ENCODE measurements at places on chromosomes 3 and 15.

GRCh38 chr15:78012643-78013077, 64.9 kb downstream of the TBC1D2B start:
- no peak for DNase-seq

DNA sequence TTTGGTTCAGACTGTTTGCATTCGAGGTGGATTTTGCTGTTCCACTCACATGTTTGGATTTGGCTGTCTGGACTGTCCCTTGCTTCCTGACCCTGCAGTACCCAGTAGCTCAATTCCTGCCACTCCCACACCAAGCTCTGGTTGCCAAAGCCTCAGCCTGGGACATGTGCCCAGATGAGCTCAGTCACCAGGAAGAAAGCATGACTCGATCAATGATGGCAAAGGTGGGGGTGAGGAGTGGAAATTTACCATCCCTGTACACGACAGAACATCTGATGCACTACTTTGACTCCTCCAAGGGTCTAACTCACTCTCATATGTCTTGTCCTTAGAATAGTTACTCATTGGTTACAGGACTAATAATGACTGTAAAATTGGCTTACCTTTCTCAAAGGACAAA, 45.2 kb downstream of the ZNF385D start:
- peak; percentile 47 for DNase-seq

- DNase-seq = no peak
Measured at GRCh38 chr3:186760897-186761447, 22.4 kb upstream of the EIF4A2 start.

DNA sequence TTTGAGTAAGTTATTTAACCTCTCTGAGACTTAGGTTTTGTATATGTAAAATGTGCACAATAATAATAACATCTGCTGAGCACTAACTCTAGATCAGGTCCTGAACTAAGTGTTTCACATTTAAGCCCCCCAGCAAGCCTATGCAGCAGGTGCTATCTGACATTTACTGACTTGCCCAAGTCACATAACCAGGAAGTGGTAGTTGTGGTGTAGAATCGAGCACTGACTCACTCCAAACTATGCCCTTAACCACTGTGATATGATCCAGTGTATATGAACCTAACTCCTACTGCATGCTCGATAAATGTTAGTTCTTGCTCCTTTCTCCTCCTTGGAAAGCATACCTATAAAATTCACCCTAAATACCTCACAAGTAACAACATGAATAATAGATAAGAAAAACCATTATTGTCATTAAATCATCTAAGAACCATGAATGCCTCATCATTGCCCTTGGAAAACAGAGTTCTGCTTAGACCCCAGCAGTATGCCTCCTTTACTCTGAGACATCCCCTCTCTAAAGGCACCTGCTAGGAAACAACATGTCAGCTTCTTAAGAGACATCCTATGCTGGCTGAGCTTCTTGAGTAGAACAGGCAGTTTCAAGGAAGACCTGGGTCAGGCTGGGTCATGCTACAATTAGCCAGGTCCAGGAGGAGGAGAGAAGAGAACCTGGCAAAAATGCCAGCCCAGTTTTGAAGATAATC, 3.0 kb upstream of the SHC4 start:
- no peak for DNase-seq

DNA sequence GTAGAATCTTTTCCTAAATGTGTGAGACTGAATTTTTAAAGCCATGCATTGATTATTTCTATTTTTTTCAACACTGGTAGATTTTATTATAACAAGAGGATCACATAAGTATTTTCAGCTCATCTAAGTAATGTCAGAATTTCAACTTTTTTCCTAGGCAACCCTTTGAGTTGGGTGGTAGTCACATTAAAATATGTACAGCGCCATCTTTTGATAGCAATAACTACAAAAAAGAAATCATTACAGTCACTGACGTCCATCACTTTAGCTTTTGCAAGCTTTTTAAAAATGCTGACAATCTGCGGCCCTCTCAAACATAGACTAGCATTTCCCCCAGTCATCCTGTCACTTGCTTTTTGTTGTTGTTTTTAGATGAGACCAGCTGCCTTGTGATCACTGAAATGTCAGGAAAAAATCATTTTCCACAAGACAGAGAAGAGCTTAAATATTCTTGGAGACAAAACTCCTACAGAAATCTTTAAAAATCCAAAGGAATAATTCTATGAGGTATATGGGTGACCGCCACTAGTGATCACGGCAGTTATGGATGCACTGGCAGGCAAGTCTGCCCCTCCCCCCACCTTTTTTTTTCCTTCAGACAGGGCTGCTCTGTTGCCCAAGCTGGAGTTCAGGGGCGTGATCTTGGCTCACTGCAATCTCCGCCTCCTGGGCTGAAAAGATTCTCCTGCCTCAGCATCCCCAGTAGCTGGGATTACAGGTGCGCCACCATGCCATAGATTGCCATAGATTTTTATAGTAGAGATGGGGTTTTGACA, 384.0 kb upstream of the KCNMB2 start:
- DNase-seq = no peak

- DNase-seq = no peak
Measured at GRCh38 chr3:142251951-142252350, 26.6 kb upstream of the GK5 start.

- DNase-seq = no peak
Measured at GRCh38 chr3:112230033-112230432, 64.0 kb downstream of the SLC9C1 start.

GRCh38 chr3:148075771-148076716, 621.7 kb upstream of the AGTR1 start:
- DNase-seq = no peak

DNA sequence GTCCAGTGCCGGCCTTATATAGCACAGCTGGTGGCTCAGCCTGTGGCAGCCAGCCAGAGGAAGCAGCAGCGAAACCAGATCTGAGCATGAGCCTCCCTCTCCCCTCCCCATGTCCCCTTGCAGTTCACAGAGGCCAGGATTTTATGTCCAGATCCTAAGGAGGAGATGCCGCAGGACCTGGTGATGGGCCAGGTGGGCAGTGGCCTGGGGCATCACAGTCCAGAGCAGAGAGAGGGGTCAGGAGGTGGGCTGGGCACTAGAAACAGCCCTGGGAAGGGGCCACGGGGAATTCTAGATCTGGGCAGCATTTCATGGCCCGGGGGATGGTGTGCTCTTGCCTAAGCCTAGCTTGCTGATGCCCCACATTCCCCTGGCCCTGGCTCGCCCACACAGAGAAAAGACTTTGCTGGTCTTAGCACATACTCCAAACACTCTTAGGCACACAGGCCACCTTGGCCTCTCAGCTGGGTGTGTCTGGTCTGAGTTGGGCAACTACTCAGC, 259 bp upstream of the CILP start:
- no peak for DNase-seq

GRCh38 chr3:50275996-50276761, 2.7 kb upstream of the LSMEM2 start:
- DNase-seq = no peak

DNA sequence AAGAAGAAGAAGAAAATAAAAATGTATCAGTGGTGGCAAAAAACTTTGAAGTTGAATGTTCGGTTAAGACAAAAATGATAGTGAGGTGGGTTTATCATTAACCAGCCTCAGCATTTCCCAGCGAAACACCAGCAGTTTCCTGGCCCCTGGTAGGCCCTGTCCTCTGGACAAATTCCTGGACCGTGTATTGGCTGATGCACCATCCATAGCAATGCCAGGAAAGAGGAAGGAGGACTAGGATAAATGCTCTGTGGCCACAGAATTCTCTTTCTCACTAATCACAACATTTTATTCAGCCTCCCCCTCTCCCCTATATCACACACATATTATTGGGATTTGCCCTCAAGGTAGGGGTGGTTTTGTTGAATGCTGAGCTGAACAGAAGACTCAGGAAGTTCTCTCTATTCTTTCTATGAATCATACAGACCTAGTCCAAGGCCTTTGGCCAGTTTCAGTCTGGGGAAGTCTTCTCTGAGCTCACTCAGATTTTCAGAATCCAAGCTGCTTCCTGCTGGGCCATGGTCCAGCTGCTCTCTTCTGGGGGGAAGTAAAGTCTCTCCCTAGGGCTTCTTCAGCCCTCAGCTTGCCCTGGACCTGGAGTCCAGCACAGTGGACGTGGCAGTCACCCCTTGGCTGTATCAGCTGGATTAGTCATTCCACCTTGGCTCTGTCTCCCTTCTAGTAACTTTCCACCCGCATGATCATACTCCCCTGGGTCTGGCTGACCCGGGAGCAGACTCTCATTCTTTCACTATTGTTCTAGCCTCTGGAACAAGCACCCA, 27.6 kb downstream of the SLC28A1 start:
- DNase-seq = peak; percentile 88

GRCh38 chr3:117671722-117672318, 962.2 kb downstream of the TUSC7 start:
- DNase-seq = no peak

DNA sequence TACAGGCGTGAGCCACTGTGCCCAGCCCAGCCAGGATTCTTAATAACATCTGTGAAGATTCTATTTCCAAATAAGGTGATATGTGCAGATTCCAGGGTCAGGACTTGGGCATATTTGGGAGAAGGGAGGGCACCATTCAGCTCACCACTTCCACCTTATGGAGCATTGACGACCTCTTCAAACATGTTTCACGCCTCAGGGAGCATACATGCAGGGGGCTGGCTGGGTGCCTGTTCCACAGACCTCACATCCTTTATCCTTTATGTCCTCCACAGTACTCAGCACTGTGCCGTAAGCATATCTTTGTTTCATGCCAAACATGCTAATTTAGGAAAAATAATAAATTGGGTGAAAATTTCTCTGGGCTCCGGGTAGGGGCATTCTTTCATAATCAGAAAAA, 229.0 kb downstream of the THSD4 start:
- no peak for DNase-seq

Measured in retinal pigment epithelial cell (primary cell).